Stimulated activated CD4-positive, alpha-beta T cell treated with anti-CD3 and anti-CD28 coated beads, Interleukin-15, amount 100 ng/mL, for 48 hours (primary cell): ENCODE measurements at places on chromosomes 2 and 18.

DNA sequence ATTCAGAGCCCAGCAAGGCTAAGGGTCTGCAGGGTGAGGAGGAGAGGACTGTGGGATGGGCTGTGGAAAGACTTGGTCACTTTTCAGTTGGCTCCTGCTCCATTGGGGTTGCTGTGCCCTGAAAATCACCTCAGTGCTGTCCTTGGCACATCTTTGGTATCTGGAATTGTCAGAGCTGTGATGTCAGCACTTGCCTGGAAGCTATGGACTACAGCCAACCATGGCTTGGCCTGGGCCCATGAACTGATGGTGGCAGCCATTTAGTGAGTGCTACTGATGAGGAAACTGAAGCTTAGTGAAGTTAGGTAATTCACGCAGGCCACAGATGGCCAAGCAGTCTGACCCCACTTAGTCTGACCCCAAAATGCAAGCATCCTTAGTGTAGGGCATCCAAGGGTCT lies 121.8 kb upstream of the SERPINE2 start:
- no peak for DNase-seq

DNA sequence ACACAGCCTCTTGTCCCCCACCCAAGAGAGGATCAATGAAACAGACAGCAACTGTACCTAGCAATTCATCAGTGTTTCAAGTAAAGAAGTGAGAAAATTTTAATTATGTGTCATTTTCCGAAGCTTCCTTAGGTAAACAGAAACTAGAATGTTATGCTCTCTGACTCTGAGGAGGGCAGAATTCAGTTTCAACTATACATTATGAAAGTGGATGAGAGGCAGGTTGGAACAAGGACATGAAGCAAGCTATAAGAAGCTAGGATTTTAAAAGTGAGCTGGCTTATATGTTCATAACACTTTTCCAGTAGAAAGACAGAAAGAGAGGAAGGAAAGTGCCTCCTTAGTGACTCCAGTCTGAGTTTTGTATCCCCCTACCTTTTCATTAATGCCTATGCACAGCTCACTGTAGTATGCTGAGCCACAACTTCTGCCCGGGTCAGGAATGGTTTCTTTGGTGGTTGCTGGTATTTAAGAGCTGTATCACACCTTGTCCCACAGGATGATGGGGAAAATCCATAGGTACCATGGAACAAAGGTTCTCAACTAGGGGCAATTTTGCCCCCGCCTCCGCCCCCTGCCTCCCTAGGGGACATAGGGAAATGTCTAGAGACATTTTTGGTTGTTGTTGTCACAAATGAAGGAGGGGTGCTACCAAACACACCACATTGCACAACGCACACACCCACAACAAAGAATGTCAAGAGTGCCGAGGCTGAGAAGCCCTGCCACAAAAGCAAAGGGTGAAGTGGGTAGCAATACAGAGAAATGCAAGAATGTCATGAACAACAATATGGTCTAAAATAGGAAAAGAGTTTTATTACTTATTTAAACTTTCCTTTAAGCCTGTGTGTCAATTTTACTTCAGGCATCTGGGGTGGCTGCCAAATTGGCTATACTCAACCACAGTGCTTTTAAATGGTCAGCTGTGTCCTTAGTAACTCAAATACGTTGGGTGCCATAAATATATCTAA lies 161.0 kb upstream of the ZFP36L2 start:
- no peak for DNase-seq

DNA sequence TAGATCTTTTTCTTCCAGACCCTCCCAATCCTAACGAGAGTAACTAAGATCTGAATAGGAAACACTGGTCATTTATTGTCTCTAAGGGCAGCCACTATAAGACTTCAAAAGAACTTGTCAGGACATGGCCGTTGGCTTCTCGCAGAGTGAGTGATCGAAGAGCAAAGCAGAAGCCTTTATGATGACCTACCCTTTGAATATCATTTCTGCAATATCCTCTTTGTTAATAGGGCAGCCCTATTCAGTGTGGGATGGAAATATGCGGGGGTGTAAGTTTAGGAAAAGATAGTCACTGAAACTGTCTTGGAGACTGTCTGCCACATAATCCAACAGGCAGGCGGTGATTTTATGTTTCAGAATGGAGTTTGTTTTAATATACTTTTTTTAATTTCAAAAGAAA lies 70.9 kb downstream of the FBXO36 start:
- no peak for DNase-seq

- DNase-seq: no peak
Measured at GRCh38 chr2:176612736-176613135, 343.5 kb downstream of the MTX2 start.

GRCh38 chr2:215705281-215705680 lies 269.4 kb upstream of the FN1 start:
- DNase-seq: no peak

DNA sequence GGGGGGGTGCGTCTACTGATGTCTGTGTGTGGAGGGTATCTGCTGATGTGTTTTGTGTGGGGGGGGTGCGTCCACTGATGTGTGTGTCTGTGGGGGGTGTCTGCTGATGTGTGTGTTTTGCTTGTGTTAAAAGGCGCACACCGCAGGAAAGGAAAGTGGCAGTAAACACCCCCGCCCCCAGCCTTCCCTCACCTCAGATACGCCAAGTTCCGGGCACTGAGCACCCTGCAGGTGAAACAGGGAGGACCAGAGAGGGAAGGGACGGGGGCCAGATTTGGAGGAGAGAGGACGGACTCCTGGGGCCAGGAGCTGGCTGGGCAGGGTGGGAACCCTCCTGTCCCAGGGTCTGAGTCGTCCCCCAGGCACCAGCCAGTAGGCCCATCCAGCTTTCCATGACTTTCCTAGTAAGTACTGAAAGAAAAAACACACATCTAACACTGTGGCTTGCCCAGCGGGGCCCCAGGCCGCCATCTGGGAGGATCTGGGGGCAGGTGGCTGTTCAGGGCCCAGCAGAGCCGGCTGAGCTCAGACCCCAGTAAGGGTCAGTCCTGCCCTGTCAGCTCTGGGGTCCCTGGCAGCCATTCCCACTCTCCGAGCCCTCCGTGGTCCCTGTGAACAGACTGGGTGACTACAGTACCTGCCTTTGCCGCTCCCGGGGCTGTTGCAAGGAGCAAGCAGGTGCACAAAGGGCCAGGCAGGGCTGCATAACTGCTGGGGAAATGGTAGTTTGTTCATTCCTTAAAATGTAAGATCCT lies 126.9 kb downstream of the NFATC1 start:
- peak; percentile 66 for DNase-seq

- DNase-seq: no peak
Measured at GRCh38 chr2:129758784-129759471, 220.5 kb upstream of the RAB6C start.

DNA sequence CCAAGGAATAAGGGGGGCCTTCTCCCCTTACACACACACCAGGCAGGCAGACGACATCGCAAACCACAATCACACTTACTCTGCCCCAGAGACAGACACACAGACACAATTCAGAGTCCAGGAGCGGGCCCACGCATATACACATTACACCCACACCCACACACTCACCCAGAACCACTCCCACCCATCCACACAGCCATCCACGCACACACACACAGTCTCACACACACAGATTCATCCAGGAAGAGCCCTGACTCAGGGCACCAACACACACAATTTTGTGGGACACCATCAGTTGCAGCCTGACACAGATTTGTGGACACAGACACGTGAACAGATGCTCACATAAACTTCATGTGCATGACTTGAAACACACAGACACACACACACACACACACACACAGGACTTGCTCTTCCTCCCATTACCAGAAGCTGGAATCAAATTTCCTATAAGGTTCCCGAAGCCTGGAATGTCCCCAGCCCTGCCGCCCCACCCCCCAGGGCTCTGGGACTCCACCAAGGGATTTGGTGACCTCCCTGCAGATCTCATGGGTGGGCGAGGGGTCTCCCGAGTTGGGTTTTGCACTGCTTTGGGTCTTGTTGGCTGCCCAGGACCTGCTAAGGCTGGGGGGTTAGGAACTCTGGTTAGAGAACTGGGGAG lies 23.5 kb downstream of the TNS1 start:
- no peak for DNase-seq

DNA sequence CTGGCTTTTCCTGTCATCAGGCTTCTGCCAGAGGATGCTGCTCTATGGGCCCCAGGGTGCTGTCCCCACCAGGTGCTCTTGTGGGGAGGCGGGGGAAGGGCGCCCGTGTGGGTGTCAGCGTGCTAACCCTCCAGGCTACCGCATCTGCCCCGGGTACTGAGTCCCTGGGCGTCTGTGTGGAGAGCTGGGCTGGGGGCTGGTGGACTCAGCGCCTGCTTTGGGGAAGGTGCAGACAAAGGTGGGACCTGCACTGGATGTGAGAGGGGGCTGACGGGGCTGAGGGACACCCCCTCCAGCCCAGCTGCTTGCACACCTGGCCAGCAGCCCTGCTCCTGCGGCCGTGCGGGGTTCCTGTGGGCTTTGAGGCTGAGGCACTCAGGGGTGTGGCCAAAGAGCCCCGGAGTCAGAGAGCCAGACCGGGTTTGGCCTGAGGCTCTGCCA lies 120.7 kb upstream of the PXDN start:
- DNase-seq: no peak

GRCh38 chr2:209956271-209956670 lies 46.2 kb upstream of the RPE start:
- DNase-seq: no peak

DNA sequence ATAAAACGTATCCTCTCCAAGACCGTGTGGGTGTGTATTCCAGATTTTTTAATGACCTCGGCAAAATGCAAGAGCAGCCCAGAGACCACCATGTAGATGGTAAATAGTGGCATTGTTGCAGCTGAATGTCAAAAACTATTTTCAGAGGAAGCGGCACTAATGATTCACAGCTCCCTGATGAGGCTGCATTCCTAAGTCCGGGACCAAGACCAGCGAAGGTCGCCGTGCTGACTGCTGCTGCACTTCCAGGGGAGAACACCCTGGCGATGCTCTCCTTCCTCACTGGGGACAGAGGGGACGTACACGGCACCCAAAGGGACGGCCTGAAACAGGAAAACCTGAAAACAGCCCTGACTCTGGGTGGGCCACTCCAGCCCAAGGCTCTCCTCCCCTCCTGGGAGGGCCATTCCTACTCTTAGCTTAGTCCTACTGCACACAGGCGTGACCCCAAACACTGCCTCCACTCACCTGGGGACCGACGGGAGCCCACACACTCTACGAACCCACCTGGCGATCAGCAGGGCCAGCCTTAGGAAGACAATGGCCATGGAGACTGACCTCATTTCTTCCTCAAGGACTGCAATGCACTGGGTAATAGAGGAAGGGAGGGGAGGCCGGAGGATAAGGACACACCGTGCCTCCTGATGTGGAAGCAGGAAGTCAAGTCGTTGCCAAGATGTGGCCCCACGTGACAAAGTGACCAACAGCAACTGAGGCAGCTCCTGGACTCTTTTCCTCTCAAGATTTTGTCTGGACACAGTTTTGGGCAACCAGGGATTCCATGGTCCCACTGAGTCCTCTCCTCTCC lies 82.8 kb downstream of the ZNF516 start:
- no peak for DNase-seq

DNA sequence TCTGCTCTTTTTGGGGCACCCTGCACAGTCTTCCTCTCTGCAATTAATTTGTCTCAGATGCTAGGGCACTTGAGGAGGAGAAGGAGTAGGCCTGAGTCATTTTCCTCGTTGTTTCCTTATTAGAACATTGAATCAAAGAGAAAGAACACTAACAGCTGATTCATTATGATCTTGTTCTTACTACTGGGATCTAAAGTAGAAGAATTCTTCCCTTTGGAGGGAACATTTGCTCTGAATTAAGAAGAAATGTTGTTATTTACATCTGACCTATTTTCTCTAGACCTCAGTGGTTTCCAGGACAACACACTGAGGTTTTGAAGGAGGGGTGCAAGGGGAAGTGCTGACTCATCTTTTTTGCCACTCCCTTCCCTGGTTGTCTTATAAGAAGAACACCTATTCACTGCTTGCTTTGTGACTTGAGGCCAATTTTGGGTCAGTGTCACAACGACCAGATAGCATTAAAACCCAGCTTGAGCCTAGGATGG lies 24.3 kb upstream of the STAT1 start:
- DNase-seq: no peak

GRCh38 chr2:195646424-195646823 lies 10.6 kb upstream of the SLC39A10 start:
- no peak for DNase-seq

DNA sequence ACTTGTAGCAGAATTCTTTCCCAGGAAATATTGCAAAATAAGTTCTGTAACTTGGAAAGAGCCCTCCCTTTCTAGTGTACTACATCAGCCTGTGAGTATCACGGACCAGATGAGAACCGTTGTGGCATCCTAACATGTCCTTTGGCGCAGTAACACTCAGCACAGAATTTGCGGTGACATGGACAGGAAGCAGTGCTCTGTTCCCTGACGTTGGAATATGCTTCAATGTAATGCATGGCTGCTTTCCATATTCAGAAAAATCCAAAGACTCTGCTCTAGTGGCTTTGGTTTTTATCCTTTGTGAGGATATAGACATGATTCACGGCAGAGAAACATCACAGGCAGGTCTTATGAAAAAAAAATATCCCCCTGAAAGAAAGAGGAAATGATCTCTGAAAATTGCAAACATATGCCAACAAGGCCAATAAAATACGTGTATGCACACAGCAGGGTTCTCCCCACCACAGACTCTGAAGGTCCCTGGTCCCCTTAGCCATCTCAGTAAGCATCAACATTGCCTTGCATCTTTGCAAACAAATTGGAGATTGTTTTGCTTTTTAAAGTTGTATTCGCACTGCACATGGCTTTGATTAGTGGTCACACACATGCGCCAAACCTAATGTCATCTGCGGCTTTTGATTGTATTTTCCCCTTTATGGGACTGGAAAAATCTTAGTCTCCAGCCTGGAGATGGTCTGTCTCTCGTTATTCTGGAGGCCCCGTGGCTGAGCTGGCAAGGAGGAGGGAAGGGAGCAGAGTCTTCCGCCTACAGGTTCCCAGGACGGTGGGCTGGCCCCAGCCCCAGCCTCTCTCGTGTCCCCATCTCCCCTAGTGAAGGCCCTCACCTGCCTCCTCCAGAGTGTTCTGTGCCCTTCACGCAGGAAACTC lies 122.9 kb downstream of the COPS8 start:
- no peak for DNase-seq

DNA sequence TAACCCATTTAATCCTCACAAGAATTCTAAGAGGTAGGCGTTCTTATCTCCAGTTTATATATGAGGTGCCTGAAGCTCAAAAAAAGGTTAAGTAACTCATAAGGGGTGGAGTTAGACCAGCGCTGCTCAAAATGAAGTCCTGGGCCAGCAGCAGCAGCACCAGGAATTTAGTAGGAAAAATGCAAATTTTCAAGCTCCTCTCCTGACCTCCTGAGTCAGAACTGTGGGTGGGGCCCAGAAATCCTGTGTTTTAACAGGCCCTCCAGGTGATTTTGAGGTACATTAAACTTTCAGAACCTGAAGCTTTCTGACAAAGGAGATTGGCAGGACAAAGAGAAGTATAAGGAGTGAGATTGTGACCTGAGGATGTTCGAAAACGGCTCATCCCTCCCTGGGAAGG lies 66.0 kb upstream of the CCDC85A start:
- no peak for DNase-seq
